ENCODE measurements at places on chromosomes 5 and 9. TPM values are rescaled to one million over a fixed set of nuclear protein-coding genes. Genes with fewer than 3 reads are reported as not detected.
A peak's percentile ranks its signal among the peaks of the same experiment; 100 is the strongest.

ZCCHC10 gene
- 136 TPM for polyA plus RNA-seq

ATG12 gene
- polyA plus RNA-seq, result 142 TPM

ABO gene
- not detected for polyA plus RNA-seq

TLX3 gene
- not detected for polyA plus RNA-seq

CCL21 gene
- not detected for polyA plus RNA-seq

SLC9A3 gene
- 1.5 TPM for polyA plus RNA-seq

PIP5K1B gene
- 6.8 TPM for polyA plus RNA-seq

QRFP gene
- 0.75 TPM for polyA plus RNA-seq

WDR38 gene
- not detected for polyA plus RNA-seq

DNA sequence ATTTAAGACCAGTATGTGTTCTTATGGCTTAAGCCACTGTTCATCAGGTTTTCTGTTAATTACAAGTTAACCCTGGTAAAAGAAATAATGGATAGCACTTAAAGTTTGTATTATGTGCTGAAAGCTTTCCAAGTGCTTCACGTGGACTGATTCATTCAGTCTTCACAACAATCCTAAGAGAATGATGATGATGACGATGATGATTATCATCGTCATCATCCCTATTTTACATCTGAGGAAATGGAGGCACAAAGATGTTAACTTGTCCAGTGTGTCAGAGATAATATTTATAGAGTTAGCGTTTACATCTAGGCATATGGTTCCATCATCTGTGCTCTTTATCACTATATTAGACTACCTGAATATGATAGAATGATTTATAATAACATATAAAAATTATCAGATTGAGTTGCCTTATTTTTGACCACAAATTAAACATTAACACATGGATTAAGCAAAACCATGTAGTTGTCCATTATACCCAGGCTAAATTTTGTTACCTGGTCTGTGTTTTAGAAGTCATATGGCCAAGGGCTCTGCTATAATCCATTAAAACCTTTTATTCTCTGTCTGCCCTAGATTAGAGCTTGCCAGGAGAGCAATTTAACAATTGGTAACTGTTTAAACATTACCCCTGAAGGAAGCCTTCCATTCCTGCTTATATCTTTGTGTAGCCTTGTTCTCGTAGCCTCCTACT is 102.3 kb upstream of the MAP3K1 start:
- DNase-seq, result no peak

DNA sequence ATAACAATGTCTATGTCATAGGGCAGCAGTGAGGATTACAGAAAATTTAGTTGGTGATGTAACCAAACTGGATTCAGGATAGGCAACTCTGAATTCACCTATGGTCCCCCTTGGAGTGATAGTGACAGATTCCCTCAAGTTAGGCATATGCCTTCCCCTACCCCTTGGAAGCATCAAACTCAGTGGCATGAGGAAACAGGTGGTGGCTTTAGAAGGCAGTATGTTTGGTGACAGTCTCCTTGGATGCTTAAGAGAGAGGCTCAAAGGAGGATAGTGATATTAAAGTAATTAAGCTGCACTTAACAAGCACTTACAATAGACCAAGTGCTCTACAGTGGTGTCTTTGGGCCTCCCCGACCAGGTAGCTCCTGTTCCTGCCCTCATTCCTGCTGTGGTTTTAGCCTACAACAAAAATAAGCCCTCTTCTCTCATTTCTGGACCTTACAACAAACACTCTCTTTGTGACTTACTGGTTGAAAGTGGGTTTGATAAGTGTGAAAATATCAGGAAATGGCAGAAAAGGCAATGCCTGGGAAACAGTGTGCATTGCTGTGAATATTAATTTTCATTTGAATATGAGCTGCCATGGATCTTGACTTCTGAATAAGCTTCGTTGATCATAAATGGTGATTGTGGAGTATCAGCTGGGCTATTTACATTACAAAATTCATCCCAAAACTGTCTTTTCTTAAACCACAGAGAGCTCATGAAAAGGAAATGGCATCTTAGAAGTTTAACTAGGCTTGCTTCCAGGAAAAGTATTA is 29.2 kb downstream of the NR4A3 start:
- DNase-seq, result no peak

DNA sequence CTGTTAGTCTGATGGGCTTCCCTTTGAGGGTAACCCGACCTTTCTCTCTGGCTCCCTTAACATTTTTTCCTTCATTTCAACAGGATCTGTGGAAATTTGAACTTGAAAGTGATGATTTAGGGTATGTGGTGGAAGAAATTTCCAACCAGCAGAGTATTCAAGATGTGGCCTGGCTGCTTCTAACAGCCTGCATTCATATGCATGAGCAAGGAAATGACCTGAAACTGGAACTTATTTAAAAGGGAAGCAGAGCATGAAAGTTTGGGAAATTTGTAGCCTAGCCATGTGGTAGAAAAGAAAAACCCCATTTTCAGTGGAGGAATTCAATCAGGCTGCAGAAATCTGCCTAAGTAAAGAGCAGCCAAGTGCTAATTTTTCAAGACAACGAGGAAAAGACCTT is 41.7 kb downstream of the UNC13B start:
- no peak for DNase-seq

- no peak for DNase-seq
Observed at GRCh38 chr5:150142959-150143349, 12.7 kb downstream of the PDGFRB start.

- no peak for DNase-seq
Observed at GRCh38 chr5:29939988-29940387, 1253.5 kb upstream of the CDH6 start.

- no peak for DNase-seq
Observed at GRCh38 chr5:85305766-85306165, 921.1 kb upstream of the EDIL3 start.

- DNase-seq, result no peak
Observed at GRCh38 chr9:97632248-97632984, 752 bp downstream of the TSTD2 start.

DNA sequence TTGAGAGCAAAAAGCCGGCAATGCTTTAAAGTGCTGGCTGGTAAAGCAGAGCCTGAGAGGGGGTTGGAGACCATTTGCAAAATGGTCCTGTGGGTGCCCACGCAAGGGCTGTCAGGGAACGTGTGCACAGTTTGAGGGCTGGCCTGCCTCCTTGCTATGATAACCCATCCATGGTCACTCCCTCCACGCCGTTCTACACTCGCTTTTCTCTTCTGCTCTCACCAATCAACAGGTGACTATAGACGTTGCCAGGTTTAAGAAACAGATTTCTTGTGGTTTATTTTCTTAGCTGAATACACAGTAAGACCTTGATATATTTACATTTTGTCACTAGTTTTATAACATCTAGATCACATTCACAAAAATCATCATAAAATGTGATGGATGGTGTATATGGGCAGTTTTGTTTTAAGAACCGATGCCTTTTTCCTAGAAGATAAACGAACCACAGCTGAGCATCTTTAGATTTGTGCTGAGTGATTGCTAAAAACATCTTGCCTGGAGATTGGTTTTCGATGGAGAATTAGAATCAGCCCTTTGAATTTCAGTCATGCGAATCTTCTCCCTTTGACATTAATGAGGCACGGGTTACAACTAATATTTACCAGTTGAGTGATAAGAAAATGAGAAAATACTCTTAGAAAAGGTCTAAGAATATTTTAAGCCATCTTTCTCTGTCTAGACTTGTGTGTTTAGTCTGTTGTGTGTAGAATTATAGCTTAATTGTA is 13.9 kb downstream of the MAP1B start:
- DNase-seq, result no peak

DNA sequence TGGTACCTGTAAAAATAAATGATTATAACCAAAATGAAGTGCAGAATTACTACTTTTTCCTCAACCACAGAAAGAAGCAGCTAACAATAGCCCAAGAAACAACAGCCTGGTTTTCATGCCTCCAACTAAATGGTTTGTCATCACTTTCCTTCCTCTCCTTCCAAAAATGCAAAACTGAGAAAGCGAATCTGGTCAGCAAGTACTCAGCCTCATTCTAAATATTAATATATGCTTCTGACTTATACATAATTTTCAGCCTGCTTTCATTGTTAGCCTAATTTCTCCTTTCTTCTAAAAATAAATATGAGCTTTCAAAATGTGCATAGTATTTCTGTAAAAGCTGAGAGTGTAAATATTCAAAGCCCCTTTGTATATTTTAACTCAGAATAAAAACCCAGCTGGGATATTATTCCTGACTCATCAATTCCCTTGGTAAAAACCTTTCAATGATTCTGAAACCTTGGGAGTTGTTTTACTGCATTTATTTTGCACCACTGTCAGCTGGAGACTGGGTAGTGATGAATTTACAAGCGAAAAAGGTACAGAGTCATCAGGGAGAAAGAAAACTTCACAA is 21.5 kb downstream of the RXFP3 start:
- no peak for DNase-seq

- DNase-seq, result no peak
Observed at GRCh38 chr5:6547498-6547897, 85.3 kb downstream of the NSUN2 start.

GRCh38 chr5:171633776-171634470 is 151.7 kb upstream of the SMIM23 start:
- DNase-seq, result peak; percentile 3

GRCh38 chr9:126486276-126486675 is 127.5 kb upstream of the LMX1B start:
- DNase-seq, result no peak

DNA sequence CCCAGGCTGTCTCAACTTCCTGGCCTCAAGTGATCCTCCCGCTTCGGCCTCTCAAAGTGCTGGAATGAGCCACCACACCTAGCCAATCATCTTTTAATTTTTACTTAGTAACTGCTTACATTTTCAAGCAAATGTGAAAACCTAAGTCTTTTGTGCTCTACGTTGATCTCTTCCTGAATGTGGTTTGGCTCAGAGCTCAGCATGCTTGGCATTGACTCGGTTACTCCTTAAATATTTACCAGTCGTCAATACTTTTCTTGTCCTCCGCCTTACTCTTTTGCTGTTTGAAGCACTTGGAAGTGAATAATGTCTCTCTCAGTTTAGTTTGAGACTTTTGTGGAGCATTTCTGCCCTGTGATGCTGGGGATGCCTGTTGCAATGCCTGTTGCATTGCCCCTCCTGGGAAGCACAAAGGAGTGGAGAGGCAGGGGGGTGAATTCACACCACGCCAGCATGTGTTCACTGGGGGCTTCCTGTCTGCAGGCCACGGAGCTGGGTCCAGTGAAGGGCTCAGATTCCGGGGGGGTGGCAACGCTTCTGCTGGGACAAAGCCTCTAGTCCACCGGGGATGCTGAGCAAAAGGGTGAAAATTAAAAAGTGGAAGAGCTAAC is 13.1 kb upstream of the TENT4A start:
- DNase-seq, result no peak

GRCh38 chr5:158886086-158886485 is 213.6 kb downstream of the EBF1 start:
- DNase-seq, result no peak

GRCh38 chr9:111896942-111897600 is 457 bp downstream of the UGCG start:
- DNase-seq, result no peak

DNA sequence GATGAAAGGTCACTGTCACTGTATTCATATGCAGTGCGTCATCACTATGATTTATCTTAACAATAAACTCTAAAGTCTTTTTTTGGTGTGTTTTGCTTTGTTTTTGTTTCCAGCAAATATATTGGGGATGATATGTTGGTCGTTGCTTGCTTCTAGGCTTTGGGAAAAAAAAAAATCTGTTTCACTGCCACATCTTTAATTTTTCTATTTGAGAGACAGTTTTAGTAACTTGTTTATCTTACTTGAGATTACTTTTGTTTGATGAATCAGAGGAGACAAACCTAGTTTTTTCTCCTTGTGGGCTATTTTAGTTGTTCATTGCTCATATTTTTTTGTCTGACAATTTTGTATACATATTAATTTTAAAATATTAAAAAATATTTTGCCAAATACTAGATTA is 19.4 kb downstream of the CWC27 start:
- no peak for DNase-seq

DNA sequence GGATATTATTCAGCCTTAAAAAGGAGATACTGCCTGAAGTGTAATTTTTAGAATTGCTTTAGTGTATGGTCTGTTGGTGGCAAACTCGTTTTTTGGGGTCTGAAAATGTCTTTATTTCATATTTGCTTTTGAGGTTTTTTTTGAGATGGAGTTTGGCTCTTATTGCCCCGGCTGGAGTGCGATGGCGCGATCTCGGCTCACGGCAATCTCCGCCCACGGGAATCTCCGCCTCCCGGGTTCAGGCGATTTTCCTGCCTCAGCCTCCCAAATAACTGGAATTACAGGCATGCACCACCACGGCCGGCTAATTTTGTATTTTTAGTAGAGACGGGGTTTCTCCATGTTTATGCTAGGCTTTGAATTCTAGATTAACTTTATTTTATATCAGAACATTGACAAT is 20.2 kb upstream of the PCDHB1 start:
- no peak for DNase-seq

- no peak for DNase-seq
Observed at GRCh38 chr9:17520268-17521064, 58.4 kb upstream of the SH3GL2 start.

DNA sequence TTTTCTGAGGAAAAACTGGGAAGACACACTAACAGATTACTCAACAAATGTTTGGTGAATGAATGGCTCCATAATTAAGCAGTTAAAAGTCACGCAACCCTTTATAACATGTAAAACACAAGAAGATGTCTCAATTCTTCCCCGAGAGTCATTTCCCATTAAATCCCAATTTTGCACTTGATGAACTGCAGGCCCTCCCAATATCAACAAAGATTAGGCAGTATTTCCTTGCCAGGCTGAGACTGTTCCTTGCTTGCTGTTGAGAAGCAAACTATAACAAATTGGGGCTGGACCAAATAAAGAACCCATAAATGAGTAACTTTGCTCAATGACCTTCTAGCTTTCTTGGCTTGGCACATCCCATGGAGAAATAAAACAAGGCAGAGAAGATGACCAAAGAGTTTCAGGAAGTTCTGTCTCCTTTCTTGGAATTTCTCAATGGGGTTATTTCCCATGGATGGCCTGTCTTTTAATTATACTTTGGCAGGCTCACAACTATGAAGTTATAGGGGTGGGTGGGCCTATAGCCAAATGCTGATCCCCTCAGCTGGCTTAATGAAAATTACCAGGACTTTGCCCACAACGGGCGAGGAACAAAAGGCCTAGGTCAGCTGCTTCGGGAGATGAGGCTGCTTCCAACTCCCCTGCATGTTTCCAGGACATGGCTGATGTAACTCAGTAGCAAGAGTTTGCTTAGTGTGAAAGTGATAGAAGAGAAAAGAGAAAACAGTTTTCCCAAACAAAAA is 243.1 kb upstream of the RFX3 start:
- DNase-seq, result no peak
